Colonic mucosa (tissue), 4 donors: ENCODE measurements at places on chromosomes 5 and 9. TPM values are rescaled to one million over a fixed set of nuclear protein-coding genes. Genes with fewer than 3 reads are reported as not detected.

The CATSPER3 gene
- total RNA-seq = 0.85 TPM

The GPX8 gene
- total RNA-seq = 7.1 TPM

The SLC23A1 gene
- 7.0 TPM for total RNA-seq

- no peaks in the 10 kb centered on the region for H3K4me1 ChIP-seq
- no peak for DNase-seq
- no peak overlapping the region for H3K4me3 ChIP-seq
- no peaks in the 10 kb centered on the region for H3K36me3 ChIP-seq
These were observed 110.0 kb downstream of the PLPPR1 start for GRCh38 chr9:101138509-101138908.

DNA sequence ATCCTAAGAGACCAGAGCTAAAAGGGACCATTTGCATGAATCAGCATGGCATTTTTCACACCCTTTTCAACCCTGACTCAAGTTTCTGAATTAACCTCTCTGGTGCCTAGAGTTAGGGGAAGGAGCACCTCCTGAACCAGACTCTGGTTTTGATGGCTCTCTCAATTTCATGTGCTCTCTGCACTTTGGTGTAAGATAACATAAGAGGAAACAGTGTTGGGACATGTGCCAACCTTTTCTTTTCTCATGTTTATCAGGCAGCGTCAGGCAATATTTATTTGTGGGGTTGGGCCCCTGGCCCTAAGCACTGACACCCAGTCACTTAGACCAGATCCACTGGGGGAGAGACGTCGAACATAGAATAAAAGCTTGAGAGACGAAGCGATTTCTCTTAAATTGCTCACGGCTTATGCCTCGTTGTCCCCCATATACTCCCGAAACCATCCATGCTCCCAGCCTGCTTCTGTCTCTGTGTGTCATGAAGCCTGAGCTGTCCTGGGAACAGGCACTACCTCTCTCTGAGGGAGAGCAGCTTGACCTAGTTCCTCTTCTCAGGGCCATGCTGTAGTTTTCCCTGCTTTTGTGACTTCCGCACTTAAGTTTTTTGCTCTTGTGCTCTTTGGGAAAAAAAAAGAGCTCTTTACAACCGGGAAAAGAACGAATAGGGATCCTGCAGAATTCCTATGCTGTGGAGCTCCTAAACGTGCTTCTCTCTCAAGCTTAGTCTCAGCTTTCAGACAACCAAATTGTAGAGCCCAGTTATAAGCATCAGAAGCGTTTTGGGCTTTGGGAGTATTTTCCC is 195.7 kb downstream of the NR3C1 start:
- no peak overlapping the region for H3K4me3 ChIP-seq
- no peaks in the 10 kb centered on the region for H3K27me3 ChIP-seq
- DNase-seq = no peak
- no peaks in the 10 kb centered on the region for H3K36me3 ChIP-seq
- peak overlapping the region; percentile 17 for H3K27ac ChIP-seq

DNA sequence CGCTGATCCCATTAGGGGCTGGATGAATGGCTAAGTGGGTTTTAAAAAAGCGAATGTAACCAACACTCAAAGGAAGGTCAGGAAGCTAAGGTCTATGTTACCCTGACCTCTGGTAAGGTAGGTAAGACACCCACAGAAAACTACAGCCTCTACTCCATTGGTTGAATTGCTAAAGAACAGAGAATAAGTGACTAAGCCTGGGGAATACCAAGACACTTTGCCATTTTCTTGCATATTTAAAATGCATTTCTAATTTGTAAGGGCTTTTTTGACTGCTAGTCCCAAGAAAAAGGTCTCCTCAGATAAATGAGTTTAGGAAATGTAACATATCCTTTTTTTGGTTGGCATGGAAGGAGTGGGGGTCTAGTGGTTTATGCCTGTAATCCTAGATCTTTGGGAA is 368.7 kb downstream of the BNC2 start:
- no peaks in the 10 kb centered on the region for H3K4me1 ChIP-seq
- no peaks in the 10 kb centered on the region for H3K36me3 ChIP-seq
- H3K4me3 ChIP-seq = no peak overlapping the region
- no peak for DNase-seq
- H3K27me3 ChIP-seq = no peaks in the 10 kb centered on the region

GRCh38 chr9:105842023-105842644 is 147.8 kb downstream of the TMEM38B start:
- DNase-seq = peak; percentile 23
- H3K27ac ChIP-seq = no peak overlapping the region
- no peak overlapping the region for H3K4me3 ChIP-seq
- H3K4me1 ChIP-seq = no peaks in the 10 kb centered on the region
- H3K27me3 ChIP-seq = no peaks in the 10 kb centered on the region
- H3K36me3 ChIP-seq = no peaks in the 10 kb centered on the region

DNA sequence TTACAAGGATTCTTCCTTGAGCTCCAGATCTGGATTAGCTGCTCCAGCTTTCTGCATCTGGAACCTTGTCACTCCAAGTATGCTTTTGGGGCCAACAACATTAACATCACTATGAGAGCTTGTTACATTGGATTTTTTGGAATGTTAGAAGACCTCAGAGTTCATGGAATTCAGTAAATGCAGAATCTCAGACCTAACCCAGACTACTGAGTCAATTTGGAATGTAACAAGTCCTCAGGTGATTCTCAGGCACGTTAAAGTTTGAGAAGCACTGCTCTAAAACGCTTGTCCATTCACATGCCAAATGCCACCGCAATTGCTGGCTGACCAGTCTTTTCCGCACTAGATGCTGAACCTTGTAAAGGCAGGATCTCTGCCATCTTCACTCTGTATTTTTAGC is 251.4 kb upstream of the TRIM32 start:
- no peak for DNase-seq
- no peaks in the 10 kb centered on the region for H3K27me3 ChIP-seq
- no peak overlapping the region for H3K4me3 ChIP-seq
- no peaks in the 10 kb centered on the region for H3K36me3 ChIP-seq
- H3K27ac ChIP-seq = no peak overlapping the region
- H3K4me1 ChIP-seq = no peaks in the 10 kb centered on the region

DNA sequence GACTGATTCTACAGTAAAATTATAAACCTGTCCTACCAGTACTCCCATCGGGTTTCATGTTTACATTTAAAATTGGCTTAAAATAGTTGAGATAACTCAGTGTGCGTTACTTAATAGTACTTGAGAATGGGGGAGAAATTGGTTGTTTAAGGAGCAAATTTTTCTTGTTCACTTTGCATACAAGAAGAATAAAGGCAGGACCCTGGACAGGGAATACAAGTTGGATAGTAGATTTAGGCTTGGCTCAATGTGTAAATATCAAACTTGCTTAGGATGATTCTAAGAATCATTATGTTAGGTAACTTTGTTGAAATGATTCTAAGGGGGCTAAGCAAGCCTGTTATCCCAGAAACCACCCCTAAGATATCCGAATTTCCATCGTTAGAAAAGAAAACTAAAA is 448.4 kb upstream of the TLE4 start:
- no peaks in the 10 kb centered on the region for H3K4me1 ChIP-seq
- H3K4me3 ChIP-seq = no peak overlapping the region
- no peak for DNase-seq
- H3K27ac ChIP-seq = no peak overlapping the region
